Fibroblast of pulmonary artery (primary cell): ENCODE measurements at places on chromosomes 2 and 18.

- DNase-seq = no peak
Measured at GRCh38 chr2:192729369-192729768, 534.6 kb upstream of the TMEFF2 start.

DNA sequence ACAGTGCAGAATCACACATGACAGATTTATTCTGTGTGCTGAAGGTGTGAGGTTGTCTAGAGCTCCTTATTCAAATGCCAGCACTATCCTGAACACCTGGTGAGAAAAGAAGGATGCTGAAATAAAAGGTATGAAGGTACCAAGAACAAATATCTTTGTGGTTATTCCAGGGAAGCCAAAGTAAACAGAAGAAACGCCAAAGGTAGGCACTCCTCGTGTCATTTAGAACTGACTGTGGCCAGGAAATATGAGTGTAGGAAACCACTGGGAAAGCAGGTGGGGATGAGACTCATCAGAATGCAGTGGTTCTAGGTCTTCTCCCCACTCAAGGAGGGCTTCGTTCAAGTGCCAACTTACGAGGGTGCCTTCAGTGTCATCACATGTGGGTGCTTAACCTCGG, 80.8 kb downstream of the KIF5C start:
- no peak for DNase-seq

- DNase-seq = no peak
Measured at GRCh38 chr2:21070341-21071257, 26.7 kb upstream of the APOB start.

DNA sequence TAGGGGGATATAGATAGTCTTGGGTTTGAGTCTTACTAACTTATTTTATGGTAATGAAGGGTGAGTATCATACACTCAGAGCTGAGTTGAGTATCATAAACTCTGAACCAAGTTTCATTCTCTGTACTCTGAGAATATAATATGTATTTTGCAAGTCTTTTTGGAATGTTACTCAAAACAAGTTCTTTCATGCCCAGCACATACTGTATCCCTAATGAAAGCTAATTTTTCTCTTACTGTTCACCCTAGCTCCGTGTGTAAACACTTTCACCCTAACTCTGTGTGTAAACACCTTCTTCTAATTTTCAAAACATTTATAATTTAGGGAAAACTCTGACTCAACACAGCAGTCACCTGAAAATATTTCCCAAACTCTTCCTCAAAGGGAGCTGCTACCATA, 29.7 kb upstream of the CHST9 start:
- DNase-seq = no peak

- DNase-seq = no peak
Measured at GRCh38 chr2:231228223-231228622, 29.8 kb downstream of the ARMC9 start.

DNA sequence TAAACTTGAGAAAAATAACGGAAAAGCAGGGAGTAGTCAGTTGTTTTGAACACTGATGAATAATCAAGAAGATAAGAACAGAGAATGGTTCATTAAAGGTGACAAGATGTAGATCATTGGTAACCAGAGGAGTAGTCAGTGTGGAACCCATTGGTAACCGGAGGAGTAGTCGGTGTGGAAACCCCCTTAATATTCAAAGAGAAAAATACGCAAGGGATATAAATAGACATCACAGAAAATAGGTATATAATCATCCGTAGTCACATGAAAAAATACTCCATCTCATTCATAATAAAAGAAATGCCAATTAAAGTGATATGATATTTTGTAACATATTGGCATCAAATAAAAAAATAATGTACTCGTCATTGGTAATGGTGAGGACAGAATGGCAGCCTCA, 70.6 kb upstream of the EPAS1 start:
- no peak for DNase-seq

DNA sequence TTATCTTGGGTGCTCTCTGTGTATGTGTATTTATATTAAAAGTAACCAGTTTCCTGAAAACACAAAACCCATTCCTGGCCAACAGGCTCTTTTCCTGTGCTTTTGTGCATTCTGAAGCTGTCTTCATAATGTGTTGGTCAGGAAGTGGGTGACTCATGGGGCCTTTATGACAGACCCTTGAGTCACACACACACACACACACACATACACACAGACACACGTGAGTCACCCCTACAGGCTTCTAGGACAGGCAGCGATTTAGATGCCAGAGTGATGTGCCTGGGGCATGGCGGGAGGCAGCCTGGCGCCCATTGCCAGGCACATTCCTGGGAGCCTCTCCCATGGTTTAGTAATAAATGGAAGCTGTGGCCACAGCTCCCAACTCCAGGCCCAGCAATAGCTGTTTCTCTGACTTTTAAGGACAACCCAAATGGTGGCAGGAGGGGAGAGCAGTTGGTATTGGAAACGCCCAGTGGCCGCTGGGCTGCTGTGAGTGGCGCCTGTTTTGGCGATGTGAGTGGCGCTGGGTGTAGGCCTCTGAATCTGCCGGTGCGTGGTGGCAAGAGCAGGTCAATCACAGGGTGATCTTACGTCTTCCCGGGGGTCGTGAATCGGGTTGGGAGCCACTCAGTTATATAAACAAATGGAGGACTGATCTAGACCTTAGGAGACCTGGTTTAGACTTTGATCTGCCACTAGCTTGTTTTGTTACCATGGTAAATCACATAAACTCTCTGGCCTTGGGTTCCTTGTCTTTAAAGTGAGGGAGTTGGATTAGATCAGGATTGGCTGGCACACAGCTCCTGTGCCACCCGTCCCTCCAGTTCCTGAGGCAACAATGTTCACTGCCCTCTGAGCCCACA, 150.7 kb upstream of the DLX2 start:
- DNase-seq = peak; percentile 99
